ENCODE measurements at places on chromosomes 6 and 20.
A peak's percentile ranks its signal among the peaks of the same experiment; 100 is the strongest.

DNA sequence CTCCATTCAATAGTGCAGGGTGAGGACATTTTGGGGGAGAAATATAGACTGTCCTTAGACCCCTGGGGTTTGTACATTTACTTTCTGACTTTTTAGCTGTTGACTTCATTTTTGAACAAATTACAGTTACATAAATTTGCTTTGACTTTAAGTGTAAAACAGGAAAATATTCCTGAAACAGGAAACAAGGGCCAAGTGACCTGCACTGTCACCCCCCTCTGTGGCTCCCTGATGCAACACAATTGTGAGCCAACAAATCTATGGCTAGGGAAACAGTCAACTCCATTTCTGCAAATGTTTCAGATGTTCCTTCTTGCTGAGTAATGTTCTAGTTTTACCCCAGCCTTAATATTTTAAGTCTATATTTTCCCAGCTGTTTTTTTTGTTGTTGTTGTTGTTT, 39.8 kb downstream of the HLA-A start:
- no peak for DNase-seq

DNA sequence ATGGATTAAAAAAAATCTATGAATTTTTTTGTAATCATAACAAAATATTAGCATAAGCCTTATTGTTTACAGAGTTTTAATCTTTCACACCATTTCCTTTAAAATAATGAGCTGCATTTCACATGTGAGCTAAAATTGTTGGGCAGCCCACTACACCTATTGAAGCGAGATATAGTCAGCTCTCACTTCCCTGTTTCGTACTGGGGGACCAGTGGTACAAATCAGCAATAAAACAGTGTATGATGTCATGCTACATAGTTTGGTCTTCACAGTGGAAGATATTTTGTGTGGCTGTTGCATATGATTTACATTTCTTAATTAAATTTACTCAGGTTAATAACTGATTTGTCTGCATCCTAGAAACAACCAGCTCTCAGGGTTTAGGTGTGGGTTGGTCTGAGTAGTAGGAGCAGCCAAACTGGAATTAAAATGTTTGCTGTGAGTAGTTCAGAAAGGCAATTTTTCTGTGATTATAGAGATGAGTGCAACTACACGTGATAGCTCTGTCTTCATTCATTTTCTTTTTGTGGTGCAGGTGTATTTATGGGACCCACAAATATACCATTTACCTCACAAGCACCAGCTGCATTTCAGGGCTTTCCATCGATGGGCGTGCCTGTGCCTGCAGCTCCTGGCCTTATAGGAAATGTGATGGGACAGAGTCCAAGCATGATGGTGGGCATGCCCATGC, 99.3 kb downstream of the B3GAT2 start:
- no peak for DNase-seq

DNA sequence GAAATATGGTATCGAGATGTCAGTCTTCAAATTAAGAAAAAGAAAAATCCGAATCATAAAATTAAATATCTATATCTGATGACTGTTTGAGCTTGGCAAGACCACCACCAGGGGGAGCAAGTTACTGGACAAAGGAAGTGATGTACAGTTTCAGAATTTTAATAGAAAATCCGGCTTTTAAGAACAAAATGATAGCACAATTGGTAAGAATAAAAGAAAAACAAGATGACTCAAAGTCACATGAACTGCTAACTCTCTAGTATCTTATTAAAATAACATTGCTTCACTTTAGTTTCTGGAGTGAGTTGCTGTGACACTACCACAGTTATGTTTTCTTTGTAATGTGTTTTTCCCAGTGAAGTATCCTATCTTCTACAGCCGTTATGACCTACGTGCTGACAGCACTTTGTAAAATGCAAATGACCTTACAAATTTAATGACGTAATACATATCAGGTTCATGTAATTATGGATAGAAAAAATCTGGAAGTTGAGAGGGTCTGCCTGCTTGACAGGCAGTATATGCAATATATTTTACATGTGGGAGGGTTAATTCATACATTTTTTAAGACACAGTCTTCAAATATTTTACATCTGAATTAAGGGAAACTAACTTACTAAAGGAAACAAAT, 405.3 kb upstream of the HS3ST5 start:
- peak; percentile 42 for DNase-seq

GRCh38 chr6:27081931-27082330, 165.6 kb upstream of the PRSS16 start:
- no peak for DNase-seq

DNA sequence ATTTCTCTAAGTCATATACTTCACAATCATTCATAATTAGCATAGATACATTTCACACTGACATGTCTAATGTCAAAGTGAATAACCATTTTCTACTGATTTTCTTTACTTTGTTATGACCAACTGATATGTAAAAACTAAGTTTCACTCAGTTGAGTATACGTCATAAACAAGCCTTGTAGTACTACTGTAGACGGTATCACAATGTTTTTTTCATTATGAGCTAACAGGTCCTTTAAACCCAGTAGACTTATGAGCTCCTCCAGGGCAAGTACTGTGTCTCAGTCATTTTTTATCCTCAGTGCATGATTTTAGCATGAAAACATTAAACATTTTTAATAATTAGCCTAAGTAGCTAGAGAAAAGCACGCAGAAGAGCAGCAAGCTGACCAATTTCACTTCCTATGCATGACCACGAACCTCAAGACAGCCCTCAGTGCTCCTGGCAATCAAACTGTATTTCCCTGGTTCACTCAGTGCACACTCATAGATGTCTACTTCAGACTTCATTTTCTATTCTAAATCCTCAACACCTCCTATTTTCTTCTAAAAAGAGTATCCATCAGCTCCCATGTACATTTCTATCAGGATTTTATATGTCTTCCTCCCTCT, 32.0 kb upstream of the TFAP2D start:
- DNase-seq = no peak

DNA sequence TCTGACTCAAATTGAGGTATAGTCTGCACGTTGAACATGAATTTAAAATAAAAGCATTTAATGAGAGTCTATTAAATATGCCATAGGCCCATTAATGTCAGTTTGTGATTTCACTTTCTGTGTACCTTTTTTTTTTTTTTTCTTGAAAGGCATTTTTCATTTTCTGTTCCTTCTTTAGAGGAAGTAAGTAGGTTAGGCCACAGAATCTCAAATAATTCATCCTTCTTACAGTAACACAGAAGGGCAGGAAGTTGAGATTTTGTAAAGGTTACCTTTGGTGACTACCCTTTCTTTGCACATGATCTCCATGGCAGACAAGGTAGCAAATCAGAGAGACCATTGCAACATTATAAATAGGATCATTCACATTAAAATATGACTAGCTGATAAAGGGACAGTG, 9.6 kb downstream of the L3MBTL3 start:
- no peak for DNase-seq

- peak; percentile 97 for DNase-seq
These were observed 130.0 kb downstream of the BTBD9 start for GRCh38 chr6:38509713-38510112.

DNA sequence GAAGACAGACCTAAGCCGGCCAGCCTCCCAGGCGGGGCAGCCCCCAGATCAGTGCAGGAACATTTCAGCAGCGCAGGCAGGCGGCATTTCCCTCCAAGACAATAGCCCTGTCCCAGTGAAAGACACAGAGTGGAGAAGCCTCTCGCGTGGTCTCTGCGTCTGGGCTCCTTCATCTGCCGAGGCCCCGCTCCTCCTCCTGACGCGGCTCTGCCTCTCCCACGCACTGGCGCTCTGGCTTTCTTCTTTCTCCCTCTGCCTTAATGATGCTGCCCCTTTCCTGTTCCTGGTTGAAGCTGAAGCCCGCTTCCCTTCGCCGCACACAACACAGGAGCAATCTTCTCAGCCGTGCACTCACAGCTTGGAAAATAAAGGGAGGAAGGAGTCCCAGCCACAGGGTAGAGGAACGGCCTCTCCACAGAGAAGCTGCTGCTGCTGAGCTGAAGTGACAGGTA, 347.5 kb downstream of the CDH4 start:
- DNase-seq = no peak

DNA sequence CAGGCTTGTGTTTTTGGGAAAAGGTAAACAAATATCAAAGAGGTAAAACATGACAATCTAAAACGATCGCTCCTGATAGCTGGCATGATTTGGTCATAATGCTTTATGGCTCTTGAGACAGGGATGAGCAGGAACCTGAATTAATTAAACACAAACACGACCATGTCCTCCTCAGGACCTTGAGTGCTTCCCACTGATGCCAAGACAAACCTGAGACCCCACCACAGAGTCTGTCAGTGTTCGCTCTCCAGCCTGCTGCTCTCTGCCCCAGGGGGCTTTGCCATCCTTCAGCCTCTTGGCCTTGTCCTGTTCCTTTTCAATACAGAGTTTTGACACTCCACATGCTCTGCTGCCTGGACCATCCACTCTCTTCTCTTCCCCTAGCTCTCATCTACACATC, 119.4 kb downstream of the MAN1A1 start:
- no peak for DNase-seq

GRCh38 chr6:161584051-161584450, 310.2 kb upstream of the AGPAT4 start:
- no peak for DNase-seq

- DNase-seq = no peak
These were observed 14.5 kb upstream of the WFDC12 start for GRCh38 chr20:45138561-45139300.

DNA sequence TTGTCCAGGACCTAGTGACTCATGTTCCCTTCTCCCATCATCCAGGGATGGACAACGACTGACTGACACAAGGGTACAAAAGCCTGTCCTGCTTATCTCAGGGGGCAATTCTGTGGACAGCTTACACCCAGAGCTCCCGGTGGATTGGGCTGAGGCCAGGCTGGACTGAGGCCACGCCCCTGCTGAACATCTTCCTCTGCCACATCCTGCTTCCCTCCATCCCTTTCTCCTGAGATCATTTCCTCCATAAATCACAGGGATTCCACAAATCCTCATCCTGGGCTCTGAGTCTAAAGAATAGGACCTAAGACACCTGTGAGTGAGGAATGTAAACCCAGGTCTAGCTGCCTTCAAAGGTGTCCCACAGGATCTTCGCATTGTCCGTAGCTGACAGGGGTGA, 30.4 kb upstream of the RNF24 start:
- DNase-seq = peak; percentile 69

DNA sequence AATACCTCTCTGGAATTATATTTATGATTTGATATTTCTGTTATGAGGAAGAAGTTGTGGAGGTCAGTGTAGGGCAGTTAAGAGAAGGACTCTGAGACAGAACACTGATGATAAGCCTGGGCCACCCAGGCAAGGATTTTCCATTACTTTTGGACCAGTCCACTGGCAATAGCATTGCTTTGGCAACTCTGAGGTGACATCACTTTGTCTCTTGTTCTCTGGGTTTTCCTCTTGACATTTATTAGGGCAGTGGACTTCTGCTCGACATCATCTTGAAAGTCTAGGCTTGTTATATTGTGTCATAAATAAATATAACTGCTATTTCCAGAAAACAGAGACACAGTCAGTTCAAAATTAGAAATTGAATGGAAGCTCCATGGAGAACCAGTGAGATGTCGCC, 268.0 kb downstream of the SMOC2 start:
- no peak for DNase-seq

GRCh38 chr20:11469795-11470435, 447.8 kb upstream of the BTBD3 start:
- DNase-seq = no peak

- peak; percentile 15 for DNase-seq
These were observed 11.0 kb downstream of the RMND1 start for GRCh38 chr6:151440930-151441329.

GRCh38 chr6:51241376-51241775, 422.7 kb downstream of the TFAP2B start:
- no peak for DNase-seq

GRCh38 chr20:51543422-51543788, 886 bp upstream of the NFATC2 start:
- DNase-seq = no peak

DNA sequence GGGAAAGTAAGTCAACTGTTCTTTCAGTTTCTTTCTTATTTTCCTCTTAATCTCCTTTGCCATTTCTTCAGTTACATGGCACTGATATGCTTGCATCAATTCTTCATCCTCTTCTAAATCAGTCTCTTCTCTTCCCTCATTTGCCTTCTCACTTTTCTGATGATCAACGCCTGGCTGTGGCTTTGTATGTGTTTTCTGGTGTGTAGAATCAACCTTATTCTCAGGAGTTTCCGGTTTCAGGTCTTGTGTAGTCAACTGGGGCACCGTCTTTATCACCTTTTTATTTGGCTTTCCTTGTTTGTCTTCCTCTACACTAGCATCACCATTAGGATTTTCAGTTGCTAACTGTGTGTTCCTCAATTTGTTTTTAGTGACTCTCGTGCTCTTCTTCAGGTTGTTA, 31.6 kb downstream of the AHI1 start:
- DNase-seq = no peak

GRCh38 chr20:38982291-38982690, 20.1 kb downstream of the DHX35 start:
- no peak for DNase-seq

- DNase-seq = peak; percentile 36
These were observed 20.2 kb downstream of the STAU1 start for GRCh38 chr20:49167811-49168507.

DNA sequence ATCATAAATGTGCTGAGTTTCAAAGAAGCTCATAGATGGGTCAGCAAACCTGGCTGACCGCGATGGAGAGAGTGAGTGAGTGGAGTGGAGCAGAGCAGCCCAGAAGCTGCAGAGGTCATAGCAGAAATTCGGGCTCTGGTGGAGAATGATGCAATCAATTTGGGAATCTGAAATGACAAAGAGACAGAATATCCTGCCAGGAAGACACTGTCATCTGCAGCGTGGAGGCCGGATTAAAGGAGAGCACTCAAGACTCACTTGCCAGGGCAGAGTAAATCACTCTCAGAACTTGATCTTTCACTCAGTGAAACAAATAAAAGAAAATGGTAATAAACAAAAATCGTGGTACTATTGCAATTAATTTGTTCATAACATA, 109.6 kb upstream of the RREB1 start:
- DNase-seq = no peak

DNA sequence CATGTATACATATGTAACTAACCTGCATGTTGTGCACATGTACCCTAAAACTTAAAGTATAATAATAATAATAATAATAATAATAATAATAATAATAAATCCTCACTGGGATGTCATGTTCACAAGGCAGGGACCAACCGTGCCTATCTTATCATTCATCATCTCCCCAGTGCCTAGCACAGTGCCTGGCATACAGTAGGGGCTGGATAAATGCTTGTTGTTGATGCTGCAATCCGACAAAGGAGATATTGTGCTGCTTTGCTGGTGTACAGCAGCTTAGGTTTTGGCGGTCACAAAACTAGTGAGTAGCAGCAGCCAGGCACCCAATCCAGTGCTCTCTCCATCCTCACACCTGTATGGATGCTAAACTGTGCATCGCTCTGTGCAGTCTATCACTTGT, 94.1 kb upstream of the ASF1A start:
- no peak for DNase-seq

All from astrocyte (in vitro differentiated cells and primary cell).